Fibroblast of skin of right biceps (primary cell): ENCODE measurements at places on chromosomes 3 and 15.

GRCh38 chr3:187296911-187297310, 5.4 kb upstream of the MASP1 start:
- no peak for DNase-seq

DNA sequence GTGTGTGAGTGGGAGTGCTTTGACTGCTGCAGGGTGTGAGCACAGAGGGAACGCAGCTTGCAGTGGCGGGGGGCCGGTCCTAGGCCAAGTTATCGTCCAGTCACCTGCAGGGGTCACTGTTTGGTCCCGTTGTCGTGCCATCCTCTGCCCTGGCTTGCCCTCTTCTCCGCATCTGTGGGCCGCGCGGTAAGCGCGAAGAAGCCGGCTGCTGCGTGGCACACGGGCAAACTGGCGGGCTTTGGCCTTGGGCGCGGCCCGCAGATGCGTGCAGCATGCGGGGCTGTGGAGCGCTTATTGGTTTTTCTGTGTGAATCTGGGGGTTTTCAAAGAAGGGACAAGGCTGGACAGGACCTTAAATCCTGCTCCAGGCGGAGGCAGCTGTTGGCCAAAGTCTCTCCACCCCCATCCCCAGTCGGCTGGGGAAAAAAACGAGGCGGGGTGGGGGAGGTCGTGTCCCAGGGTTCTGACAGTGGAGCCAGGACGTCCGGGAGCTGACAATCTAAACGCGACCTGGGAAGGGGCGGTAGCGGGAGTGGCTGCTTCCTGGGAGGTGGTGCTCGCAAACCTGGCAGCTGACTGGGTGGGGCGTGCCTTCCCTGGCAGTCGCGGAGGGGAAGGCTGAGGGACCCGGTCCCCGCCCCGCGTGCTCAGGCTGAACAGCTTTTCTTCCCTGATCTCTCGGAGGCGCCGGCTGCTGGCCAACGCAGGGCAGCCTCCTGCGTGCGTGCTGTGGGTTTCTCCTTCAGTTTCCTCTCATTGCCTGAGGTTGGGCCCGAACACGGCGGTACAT, 39.7 kb upstream of the VEPH1 start:
- peak; percentile 79 for DNase-seq

GRCh38 chr3:128001576-128001975, 50.7 kb upstream of the SEC61A1 start:
- no peak for DNase-seq

DNA sequence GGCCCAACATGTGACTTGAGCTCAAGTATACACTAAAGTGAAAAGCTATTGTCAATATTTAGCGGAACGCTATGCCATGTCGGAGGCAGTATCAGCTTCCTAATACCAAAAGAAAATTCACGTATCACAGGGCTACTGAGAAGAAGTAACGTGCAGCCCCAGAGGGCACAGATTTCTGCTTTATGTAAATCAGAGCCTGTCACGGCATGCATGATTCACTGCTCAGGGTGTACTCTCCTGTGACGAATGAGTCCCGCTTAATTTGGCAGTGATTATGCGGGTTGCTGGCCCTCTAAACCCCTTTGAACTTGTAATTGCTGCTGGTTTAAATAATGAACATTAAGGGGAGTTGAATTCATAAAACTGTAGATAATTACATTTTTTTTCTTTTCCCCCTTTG, 85.3 kb downstream of the MEIS2 start:
- DNase-seq, result peak; percentile 79

DNA sequence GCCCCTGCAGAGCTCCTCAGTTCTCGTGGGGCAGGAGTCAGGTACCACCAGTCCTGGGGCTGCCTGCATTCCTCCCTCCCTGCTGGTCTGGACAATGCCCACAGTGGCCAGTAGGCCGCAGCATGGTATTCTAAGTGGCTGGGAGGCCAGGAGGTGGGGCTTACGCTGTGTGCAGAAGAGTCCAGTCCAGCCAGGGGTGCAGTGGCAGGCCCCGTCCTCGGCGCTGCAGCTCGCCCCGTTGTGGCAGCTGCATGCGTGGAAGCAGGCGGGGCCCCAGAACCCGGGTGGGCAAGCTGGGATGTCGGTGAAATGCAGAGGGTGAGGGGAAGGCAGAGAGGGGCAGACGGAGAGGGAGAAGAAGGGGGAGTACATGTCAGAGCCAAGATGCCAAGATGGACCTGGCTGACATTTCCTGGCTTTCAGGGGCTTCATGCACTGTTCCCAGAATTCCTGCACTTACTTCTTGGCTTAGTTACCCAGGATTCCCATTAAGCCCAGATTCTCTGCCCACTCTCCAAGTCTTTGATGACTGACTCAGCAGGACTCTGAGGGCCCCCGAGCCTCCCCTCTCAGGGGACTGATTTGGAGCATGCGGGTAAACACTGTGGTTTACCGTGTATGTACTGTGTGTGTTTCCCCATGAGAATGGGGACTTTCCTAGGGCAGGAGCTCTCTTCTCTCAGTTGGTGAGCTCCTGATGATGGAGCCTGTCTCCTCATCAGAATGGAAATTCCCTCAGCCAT, 47.5 kb downstream of the RAB11A start:
- peak; percentile 65 for DNase-seq
